Activated CD8-positive, alpha-beta memory T cell treated with anti-CD3 and anti-CD28 coated beads for 48 hours (primary cell): ENCODE measurements at places on chromosomes 13 and 19.

- DNase-seq, result no peak
Observed at GRCh38 chr13:109680288-109680687, 106.1 kb downstream of the IRS2 start.

DNA sequence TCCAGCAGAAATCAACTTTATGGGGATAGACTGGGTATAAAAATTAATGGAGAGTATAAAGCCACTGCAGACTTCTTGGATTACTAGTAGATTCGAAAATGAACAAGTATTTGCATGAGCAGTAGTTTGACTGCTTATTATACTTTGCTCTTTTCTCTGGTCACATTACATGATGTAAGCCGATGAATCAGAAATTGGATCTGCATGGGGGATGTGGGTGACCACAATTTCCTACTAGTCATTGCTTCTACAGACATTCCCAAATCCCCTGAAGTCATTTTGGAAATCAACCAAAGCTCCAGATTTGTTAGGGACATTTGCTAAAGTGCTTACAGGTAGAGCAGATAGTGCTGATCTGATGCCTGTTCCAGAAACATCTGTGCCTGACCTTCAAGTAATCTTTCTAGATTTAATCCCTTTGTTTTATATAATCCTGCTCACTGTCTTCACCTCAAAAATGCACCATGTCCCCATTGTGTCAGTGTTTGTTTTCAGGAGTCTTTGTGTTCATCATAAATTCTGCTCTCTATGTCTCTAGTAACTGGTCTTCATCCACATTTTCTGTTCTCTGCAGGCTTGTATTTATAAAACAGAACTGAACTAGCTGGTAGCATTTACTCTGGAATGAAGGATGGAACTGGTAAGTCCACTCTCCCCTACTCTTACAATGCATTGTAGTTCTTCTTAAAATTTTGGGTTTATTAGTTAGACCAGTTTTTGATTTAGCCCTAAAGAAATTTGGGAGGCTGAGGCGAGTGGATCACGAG lies 201.5 kb upstream of the CSNK1A1L start:
- DNase-seq, result no peak

DNA sequence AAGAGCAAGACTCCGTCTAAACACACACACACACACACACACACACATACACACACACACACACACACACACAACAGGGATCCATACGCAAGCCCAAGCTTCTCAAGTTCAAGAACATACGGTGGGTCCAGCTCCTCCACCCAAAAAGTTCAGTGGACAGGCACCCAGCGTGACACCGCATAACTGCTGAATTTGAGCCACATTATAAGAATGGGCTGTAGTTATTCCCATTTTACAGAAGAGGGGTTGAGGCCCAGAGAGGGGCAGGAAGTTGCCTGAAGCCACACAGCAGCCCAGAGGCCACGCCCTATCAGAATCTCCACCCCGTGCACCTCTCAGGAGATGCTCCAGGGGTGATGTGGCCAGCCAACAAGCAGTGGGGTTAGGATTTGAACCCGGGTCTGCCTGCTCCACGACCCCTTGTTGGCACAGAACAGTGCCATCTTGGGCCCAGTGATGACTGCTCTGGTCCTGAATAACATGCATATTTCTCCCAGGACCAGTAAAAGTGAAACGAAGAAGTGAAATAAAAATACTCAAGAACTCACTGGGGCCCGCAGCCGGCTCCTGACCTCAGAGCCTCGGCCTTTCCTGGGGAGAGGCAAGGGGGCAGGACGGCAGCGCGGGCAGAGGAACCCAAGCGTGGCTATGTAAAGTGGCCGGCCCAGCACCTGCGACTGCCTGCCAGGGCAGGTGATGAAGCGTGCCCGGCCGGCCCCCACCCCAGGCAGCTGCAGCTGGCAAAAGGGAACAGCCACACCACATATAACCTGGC lies 61.9 kb downstream of the AP1M1 start:
- DNase-seq, result no peak

DNA sequence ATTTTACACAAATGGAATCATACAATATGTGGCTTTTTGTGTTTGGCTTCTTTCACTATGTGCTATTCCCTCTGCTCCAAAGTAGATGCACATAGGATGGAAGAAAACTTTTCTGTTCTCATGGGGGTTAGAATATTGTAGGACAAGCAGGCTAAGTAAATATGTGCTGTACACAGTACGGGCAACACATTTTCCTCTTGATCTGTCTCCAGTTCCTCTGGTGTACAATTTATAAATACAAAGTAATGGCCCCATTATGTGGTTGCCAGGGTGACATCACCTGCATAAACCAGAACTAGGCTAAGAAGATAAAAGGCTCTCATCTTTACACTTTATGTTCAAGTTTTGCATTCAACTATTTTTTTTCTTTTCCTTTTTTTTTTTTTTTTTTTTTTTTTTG lies 41.0 kb upstream of the SOX21 start:
- DNase-seq, result no peak

- no peak for DNase-seq
Observed at GRCh38 chr13:60679131-60679530, 282.1 kb downstream of the TDRD3 start.

DNA sequence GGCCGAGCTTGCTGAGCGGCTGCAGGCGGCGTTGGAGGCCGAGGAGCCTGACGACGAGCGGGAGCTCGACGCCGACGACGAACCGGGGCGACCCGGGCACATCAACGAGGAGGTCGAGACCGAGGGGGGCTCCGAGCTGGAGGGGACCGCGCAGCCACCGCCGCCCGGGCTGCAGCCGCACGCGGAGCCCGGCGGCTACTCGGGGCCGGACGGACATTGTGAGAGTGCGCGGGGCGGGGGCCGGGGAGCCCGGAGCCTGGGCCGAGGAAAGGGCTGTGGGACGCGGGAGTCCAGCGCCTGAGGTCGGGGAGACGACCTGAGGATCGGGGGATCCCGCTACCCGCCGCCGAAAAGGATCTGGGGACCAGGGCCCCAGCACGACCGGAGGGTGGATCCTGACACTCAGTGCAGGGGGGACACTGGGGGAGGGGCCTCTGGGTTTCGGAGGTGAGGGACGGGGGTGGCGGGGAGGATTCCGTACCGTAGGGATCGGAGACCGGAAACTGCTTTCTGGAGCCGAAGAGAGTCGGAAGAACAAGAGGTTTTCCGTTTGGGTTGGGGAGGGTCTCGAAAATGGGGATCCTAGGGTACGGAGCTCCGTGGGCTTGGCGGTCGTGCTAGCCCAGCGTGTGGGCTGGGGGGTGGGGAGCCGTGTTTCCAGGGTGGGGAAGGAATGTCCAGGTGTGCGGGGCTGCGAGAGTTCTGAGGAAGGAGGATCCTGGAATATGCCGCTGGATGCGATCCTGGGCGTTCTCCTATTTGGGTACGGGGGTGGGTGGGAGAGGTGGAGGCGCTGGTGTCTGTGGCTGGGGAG lies 616 bp downstream of the HNRNPUL1 start:
- no peak for DNase-seq

- no peak for DNase-seq
Observed at GRCh38 chr19:31283701-31284100, 65.5 kb downstream of the TSHZ3 start.

DNA sequence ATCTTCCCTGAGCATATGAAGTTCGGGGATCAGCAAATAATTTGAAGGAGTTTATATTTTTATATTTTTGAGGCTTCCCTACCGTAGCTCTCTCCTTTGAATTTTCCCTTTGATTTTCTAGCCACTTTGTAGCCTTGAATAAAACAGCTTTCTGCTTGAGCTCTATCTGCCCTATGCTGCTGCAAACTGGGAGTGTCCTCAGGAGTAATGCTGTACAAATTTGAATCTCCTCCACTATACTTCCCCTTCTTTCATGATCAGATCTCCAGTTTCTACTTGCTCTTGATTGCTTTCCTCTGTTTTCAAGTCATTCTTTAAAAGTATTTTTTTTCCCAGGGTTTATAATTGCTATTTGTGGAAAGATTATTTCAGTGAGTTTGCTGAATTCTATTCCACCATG lies 14.6 kb downstream of the PDS5B start:
- DNase-seq, result no peak
